ENCODE measurements at places on chromosomes 1 and 21.

GRCh38 chr1:186905561-186905960 lies 76.8 kb downstream of the PLA2G4A start:
- DNase-seq = no peak

- no peak for DNase-seq
Measured at GRCh38 chr21:46128106-46128932, 27.1 kb downstream of the FTCD start.

DNA sequence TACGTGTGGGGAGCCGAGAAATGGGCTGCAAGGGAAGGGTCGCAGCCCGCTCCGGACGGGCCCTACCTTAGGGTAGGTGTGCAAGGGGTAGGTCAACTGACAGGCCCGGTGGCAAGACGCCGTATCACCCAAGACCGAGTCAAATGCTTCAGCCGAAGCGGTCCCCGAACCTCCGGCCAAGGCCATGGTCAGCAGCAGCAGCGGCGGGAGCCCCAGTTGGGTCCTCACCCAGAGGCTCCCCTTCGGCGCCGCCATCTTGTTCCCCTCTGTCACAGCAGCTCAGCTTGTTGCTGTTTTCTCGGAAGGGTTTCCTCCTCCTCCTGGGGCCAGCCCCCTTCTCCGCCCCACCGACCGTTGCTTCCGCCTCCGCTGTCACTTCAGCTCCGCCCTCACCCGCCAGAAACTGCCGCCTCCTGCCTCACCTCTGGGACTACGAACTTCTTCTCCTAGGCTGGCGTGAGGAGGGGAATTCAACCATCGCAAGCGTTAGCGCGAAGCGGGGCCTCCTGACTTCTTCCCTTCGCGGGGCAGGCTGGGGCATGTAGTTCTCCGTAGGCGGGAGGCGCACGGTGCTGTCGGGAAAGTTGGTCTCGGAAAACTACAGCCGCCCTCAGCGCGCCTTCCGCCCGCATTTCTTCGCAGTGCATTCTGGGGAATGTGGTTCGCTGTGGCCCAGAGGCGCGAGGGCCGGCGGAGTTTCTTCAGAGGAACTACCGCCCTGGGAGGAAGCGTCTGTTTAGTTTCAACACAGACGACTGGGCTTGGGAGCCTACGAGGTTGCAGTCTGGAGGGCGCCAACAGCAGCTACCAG lies at the start of the genes TCEANC2 and TMEM59:
Gene TCEANC2 (plus strand): TSS at position 675 of the 811 bp plus-strand sequence. CDS start 815 bp downstream, outside the sequence.
Gene TMEM59 (minus strand): TSS at position 271 of the 811 bp plus-strand sequence. CDS start 16 bp downstream, at position 255.
- DNase-seq = peak; percentile 99

DNA sequence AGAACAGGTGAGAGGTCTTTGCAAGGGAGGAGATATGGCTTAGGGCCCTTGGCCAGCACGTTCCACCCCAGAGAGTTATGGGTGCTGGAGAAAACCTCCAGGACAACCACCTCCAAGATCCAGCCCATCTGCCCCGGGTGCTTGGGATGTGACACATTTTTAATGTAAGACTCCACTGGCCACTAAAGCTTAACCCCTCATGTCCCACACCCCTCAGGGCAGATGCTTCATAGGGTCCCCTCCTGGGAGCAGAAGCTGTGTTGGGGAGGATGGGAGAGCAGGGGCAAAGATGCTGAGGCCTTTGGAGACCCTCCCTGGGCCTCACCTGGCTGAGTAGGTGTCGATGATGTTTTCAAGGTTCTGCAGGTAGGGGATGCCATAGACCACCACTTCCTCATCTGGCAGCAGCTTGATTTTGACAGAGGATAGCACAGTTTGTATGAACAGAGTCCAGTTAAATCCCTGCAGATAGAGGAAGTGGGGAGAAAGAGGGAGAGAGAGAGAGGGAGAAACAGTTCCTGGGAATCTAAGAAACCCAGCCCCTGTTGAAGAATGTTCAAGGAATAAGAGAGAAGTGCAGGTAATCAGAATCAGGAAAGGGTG lies 11.9 kb downstream of the PRXL2B start:
- no peak for DNase-seq

- peak; percentile 74 for DNase-seq
Measured at GRCh38 chr1:194024659-194025058, 838.2 kb upstream of the B3GALT2 start.

DNA sequence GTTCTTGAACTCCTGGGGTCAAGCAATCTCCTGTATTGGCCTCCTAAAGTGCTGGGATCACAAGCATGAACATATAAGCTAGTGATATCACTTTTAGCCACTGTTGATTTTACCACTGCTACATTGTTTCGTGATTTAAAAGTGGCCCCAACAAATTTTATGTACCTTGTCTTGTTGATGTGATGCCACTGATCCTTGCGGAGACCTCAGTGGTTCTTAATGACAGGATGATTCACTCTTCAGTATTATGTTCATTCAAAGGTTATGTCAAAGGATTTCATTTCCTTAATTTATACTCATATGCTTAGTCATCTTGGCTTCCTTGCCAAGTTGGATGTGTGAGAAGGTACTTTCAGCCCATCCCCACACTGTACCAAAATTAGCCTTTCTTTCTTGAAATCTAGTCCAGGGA lies 12.1 kb downstream of the PRKACB start:
- peak; percentile 74 for DNase-seq

DNA sequence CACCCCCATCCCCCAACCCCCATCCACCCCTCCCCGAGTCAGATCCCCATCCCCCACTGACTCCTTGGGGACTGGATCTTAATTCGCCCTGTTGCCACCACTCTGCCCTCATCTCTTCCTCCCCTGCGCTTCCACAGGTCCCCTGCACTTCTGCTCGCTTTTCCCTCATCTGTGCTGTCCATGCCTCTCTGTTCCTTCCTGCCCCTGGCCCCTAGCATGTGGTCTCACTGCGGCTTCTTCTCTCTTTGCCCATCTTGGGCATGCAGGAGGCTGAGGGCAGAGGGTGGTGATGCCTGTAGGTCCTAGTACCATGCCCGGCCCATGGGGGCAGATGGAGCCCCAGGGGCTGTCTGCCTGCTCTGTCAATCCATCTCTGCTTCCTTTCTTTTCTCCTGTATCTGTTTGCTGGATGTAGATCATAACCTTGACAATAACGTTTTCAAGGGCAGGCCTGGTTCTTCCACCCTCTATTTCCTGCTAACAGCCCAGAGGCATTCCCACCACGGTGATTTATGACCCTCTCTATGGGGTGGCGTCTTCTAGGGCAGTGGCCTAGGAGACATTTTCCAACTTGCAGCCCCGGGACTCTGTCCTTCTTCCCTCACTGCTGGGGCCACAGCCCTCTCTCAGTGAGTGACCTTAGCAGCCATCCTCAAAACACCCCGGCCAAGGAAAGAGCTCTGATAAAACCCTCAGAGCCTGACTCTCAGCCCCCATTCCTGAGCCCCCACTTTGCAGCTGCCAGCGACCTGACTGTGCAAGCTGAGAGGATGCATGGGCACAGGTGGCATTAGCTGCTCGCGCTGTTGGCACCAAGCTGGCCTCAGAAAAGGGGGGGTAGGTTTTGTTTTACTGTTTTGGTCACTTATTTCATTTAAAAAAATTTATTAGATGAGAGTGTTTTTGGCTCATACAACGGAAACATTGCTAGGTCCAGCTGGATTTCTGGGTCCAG lies 33.9 kb downstream of the TMEM51 start:
- no peak for DNase-seq

GRCh38 chr1:36070349-36070748 lies 13.5 kb upstream of the TEKT2 start:
- DNase-seq = no peak

DNA sequence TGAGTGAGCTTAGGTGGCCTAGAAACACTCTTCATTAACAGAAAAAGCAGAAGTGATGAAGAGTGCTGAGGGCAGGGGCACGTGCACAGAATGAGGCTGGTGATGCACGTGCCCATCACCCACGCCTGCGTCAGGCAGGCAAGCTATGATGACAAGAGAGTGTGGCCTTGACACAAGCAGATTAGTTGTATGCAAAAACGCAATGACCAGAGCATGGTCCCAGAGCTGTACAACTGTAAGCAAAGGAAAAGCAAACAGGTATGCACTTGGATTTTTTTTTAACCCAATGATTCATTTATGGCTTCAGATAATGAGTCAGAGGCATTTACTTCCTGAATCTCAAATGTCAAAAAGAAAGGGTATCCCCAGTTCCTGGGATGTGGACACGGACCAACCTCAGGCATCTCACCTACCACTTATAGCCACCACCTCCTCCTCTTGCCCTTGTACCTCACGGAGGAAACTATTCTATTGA lies 9.1 kb upstream of the TMEM61 start:
- peak; percentile 49 for DNase-seq

GRCh38 chr1:246795906-246796694 lies 71.9 kb downstream of the SCCPDH start:
- no peak for DNase-seq

DNA sequence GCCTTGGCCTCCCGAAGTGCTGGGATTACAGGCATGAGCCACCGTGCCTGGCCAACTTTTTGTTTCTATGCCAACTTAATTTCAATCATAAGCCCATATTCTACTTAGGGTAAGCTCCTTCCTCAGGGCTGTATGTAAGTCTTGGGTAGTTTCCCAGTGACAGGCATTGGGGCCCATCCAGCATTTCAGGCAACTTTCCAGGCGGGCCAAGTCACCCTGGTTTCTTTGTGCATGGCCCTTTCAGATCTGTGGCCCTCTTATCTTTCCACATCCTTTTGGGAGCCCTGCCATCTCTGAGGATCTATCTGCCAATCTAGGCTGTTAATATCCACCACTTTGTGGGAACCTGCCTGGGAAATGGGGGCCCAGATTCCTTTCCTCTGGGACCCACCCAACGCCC lies 58.7 kb downstream of the TNN start:
- peak; percentile 45 for DNase-seq

- peak; percentile 88 for DNase-seq
Measured at GRCh38 chr1:160675641-160676410, 29.0 kb upstream of the SLAMF1 start.

GRCh38 chr1:59266180-59266926 lies 30.5 kb upstream of the FGGY start:
- DNase-seq = peak; percentile 81

DNA sequence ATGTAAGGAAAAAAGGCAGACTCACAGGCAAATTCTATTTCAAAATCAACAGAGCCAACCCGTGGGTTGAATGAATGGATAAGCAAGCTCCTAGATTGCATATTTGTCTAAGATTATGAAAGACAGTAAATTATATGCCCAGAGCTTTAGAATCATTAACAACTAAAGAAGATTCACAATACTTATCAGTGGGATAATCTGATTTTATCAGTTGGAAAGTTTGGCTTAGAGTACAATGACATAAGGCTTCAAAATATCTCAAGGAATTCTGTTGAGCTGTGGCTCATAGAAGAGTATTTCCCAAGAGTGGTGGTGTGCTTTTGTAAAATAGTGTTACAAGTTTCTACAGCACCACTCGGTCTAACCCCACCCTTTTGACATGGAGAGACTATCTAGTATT lies 85.5 kb downstream of the ADAMTS1 start:
- no peak for DNase-seq

DNA sequence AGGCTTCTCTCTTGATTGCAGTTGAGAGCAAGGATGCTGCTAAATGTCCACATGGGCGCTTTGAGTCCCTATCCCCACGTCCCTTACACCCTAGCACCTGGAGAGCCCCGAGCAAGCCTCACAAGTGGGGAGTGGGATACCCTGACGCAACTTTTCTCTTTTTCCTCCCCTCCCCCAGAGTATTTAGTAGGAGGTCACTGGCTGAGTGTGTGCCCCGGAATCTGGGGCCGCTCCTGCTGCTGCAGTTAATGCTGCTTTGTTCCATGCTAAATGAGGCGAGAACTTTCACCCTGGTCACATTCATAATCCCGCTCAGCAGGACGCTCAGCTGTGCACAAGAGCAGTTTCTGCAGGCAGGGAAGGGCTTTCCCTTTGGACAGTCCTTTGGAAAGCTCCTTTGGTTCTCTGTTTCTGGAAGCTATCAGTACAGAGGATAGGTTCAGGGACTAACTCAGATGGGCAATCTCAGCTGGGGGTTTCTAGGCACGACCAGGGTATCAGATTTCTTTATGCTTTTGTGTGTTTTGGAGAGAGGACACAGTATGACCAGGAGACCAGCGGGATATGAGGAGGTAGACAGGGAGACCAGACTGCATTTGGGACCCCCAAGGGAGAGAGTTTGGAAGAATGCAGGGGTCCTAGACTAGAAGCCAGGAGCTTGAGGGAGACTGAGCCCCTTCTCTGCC lies 75.9 kb downstream of the NOS1AP start:
- DNase-seq = no peak

DNA sequence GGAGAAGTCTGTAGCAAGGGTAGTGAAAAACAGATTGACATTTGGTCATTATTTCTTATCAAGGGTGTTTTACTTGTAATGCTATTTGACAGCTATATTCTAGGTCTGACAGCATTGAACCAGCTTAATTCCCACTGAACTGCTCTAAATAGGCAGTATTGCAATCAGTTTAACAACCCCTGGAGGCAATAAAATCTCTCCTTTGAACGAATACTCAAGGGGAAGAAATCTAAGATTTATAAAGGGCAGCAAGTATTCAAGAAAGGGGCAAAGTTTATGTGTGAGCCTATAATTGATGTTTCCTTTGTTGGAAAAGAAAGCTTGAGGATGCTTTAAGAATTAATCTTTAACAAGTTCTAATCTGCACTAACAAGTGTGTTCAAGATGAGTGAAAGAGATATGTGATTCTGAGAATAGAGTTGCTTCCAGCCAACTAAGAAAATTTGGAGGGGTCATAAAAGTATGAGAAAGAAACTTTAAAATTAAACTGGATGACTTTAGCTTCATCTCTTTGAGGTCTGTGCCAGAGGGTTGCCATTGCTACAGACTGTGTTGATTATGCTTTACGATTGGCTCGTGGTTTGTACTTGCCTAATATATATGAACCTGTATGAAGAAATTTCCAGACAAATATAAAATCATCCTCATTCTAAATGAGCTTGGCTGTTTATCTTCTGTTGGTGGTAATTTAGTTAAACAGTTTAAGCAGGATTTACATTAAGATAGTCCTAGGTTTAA lies 72.5 kb downstream of the ZNF326 start:
- no peak for DNase-seq

DNA sequence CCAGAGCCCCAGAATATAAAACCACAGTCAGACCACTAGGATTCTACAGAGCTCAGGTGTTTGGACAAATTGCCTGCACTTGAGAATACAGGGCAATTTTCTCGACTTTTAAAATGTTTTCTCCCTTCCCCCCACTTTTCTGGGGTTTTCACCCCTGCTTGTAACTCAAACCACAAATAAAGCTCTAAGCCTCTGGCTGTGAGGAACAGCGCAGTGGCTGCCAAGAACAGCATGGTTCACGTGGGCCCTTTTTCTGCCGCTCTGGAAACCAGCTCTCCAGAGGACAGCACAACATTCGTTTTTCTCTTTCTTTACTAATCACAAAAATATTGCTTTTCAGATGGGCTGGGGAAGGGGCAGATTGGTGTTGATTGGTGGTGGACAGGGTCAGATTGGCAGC lies 102.2 kb upstream of the JUN start:
- DNase-seq = no peak

- DNase-seq = no peak
Measured at GRCh38 chr1:7409278-7409677, 361.8 kb upstream of the VAMP3 start.

- no peak for DNase-seq
Measured at GRCh38 chr1:176795929-176796328, 333.0 kb downstream of the PAPPA2 start.

GRCh38 chr1:12012560-12013316 lies 6.6 kb upstream of the MIIP start:
- DNase-seq = no peak

GRCh38 chr1:77120950-77121349 lies 98.3 kb downstream of the PIGK start:
- no peak for DNase-seq

Data from suppressor macrophage treated with lipopolysaccharide for 1 hour (primary cell).